Endothelial cell of umbilical vein (primary cell): ENCODE measurements at places on chromosomes 11 and 22. TPM values are rescaled to one million over a fixed set of nuclear protein-coding genes. Genes with fewer than 3 reads are reported as not detected.

DNA sequence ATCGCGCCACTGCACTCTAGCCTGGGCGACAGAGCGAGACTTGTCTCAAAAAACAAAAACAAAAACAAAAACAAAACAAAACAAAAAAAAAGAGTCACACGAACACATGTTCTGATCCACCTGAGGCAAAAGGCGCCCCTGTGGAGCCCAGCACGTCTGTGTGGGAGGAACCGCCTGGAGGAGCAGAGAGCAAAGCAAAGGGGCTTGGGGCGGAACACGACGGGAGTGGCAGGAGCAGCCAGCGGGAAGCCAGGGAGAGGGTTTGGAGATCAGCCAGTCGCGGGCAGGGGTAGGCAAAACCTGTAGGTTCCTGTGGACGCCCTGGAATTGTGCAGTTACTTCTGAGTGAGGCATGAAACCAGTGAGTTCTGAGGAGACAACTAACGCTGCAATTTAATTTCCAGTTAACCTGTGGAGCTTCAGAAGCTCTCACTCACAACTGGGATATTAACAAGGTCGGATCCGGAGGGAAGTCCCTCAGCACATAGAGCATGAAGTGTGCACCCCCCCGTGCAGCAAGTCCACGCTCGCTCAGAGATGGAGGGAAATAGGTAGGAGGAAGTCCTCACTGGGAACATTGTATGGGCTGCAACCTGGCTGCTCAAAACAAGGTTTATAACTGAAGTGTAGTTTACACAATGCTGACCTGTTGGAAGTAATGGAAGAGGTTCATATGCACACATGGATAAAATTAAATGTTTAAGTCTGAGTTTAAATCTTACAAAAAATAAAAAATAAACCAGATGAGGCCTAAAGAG, 13.2 kb upstream of the USP18 start:
- DNase-seq = no peak

GRCh38 chr11:65814986-65815565, 18.7 kb upstream of the SNX32 start:
- no peak for DNase-seq

DNA sequence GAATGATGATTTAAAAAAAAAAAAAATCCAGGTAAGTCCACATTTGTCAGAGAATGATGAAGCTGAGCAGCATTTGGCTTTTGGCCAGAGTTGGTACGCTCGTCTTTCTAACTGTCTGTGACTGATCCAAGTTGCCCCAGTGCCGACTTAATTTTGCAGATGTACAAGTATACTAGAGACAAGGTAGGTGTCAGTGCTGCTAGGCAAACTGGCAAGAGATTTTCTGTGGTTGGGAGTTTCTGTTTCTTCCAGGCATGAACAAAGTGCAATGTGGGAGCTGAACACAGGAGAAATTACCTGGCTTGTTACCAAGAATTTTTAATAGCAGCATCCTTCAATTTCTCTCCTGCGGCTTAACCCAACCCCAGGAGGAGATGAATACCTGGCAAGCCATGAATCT, 307.7 kb downstream of the BUD13 start:
- DNase-seq = no peak

CDC42BPG gene
- 0.13 and 0.19 TPM in 2 replicates for polyA plus RNA-seq

SF3A1 gene
- 23.1 and 60.2 TPM in 2 replicates for polyA plus RNA-seq

GRCh38 chr11:73950869-73951710, at the start of gene DNAJB13:
Gene DNAJB13 (plus strand): TSS chr11:73951026. CDS start chr11:73951070, 44 bp downstream.
- peak; percentile 46 for DNase-seq

DNA sequence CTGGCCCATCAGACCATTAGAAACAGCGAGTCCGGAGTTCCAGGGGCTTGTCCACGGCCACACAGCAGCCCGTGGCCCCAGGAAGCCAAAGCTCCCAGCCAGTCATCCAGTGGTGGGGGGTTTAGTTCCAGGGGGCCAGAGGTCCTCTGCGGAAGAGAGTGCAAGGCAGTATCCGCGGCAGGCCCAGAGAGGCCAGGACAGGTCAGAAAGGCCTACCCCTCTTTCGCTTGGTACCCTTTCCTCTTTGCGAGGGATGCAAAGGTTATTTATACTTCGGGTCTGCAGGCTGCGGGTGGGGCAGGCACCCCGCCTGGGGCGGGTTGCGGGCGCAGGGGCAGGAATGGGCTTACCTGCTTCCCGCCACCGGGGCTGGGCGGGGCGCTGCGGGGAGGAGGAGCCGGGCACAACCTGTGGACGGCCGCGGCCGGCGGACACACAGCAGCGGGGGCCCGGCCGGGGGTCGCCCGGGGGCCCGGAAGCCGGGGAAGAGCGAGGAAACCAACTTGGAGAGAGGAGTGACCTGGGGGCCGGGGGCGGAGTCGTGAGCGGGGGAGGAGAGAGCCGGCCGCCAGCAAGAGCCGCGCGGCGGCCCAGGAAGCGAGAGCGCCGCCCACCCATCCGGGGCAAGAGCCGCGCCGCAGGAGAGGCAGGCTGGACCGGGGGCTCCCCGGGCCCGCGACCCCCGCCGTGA, at the start of gene SH3BP1:
Gene SH3BP1 (plus strand): TSS at position 600 of the 691 bp plus-strand sequence. CDS start 119 bp downstream, outside the sequence.
- DNase-seq = no peak

DNA sequence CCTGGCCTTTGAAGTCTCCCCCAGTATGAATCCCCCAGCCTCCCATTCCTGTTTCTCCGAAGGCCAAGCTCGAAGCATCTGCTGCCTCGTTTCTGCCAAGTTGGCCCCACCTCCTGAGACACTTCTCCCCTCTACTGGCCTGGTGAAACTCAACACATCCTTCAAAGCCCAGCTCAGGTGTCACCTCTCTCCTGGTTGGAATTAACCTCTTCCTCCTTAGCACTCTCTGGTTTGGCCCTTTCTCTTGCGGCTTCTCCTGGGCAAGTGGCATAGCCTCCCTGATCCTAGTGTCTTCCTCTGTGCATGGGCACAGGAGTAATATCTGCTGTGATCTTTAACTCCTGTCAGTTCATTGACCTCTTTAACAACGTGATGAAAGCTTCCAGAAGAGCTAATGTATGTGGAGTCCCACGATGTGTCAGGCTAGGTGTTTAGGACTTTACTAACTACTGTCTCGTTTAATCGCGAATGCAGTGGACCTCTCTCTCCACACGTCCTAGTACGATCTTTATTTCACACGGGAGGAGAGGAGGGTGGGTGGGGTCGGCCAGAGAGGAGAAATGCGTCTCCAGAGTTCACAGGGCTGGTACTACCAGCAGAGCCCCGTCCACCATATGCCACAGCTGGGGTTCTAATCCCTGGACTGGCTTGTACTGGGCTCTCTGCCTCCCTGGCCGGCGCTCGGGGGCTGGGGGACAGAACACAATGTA, 826 bp upstream of the PTPRJ start:
- DNase-seq = peak; percentile 12

DNA sequence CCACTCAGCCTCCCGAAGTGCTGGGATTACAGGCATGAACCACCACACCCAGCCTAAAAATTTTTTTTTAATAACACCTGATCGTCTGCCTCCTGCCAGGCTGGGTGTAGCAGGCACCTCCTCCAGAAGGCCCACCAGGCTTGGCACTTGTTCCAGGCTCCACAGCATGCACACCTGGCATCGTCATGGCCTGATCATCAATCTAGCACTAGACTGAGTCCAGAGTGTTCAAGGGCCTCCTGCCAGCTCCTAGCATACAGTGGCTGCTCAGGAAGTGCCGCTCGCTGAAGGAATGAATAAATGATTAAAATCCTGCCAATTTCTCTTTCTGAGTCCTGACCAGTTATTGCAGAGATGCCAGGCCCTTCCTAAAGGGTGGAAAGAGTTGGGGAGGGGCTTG, 3.5 kb upstream of the PDGFB start:
- DNase-seq = peak; percentile 62

RCOR2 gene
- 0.43 and 0.63 TPM in 2 replicates for polyA plus RNA-seq

GRCh38 chr22:39021552-39022250, 774 bp downstream of the APOBEC3D start:
- DNase-seq = no peak

DNA sequence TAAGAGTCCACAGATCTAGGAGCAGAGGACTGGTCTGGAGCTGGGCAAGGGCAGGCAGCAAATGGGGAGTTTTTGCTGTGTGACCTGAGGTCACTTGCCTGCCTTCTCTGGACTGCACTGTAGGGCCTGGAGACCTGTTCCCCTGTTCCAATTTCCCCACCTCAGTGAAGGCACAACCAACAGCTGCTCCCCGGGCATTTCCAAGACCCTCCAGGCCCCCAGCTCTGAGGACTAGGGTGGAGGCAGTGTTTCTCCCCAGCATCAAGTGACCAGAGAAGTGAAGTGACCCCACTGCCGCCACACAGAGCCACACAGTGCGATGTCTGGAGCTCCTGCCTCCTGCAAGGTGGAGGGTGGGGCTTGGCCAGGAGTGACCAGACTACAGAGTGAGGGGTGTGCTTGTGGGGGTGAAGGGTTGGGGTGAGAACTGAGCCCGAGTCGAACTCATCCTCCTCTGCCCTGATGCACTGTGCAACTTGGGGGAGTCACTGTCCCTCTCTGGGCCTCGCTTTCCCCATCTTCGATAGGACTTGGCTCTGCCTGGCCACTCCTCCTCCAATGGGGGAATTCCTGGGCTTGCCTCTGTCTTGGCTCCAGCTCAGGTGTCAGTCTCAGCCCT, 21.6 kb downstream of the P2RY2 start:
- DNase-seq = no peak

PHETA2 gene
- polyA plus RNA-seq = 29.2 and 29.9 TPM in 2 replicates

DNA sequence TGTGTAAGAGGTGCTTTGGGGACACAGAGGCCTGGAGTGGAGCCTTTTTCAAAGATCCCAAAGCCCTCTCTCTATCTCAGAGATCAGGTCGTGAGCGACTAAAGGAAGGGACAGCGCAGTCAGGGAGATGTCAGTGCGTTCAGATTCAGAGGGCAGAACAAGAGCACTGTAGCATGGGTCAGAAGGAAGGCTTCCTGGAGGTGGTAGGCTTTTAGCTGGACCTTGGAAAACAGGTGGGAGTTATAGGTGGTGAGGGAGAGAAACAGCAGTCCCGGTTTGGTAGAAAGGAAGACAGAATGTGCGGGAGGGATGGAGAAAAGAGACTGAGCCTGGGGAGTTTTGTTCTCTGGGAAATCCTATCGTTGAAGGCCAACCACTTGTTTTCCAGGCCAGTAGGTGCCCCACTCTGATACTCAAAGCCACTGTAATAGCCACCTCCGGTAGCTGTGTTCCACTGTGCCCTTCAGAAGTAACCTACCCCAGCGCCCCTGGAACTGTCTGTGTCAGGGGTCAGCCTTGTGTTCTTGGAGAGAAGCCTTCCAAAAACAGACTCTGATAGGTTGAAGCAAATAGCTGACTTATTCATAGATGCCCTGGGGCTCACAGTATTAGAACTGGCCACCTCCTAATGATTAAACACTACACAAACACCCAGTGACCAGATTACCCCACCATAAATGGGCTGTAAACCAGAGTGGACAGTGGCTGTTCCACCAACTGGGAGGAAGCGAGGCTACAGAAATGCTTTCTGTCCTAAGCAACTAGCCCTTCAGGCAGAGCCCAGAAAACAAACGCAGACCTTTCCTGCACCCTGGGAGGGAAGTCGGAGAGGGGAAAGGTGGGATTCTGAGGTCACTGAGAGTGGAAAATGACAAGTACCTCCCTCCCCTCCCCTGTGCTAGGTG, 157.7 kb downstream of the DBX1 start:
- DNase-seq = no peak

GRCh38 chr22:38201711-38202436, at the start of gene MAFF:
Gene MAFF (plus strand): TSS chr22:38201994. CDS start chr22:38213854, 11,860 bp downstream.
- DNase-seq = peak; percentile 97

- no peak for DNase-seq
Measured at GRCh38 chr11:111320728-111321568, 22.6 kb downstream of the POU2AF3 start.

ZNF280B gene
- 1.4 and 1.5 TPM in 2 replicates for polyA plus RNA-seq

LTO1 gene
- 22.1 and 26.8 TPM in 2 replicates for polyA plus RNA-seq
